ENCODE measurements at places on chromosomes 13 and 19.

- DNase-seq = no peak
Observed at GRCh38 chr13:99640260-99640659, 139.0 kb downstream of the TM9SF2 start.

- DNase-seq = no peak
Observed at GRCh38 chr19:43688059-43688701, 18.2 kb upstream of the PLAUR start.

DNA sequence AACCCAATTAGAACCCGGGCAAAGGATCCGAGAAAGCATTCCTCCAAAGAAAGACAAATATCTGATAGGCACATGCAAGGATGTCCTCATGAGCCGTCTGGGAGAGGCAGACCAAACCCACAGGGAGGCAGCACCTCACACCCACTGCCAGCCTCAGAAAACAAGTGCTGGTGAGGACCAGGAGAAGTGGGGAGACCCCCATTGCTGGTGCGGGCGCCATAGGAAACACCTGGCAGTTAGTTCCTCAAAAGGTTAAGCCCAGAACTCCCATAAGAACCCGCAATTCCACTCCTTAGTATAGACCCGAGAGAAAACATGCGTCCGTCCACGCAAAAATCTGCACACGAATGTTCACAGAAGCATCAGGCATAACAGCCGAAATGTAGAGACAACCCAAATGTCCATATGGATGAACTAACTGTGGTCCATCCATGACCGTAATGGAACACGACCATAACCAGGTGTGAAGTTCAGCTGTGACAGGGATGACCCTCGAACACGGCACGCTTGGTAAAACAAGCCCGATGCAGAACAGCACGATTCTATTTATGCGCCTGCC is 7.9 kb downstream of the ZNF787 start:
- DNase-seq = no peak

GRCh38 chr13:68644611-68645010 is 1414.5 kb upstream of the PCDH9 start:
- no peak for DNase-seq

- DNase-seq = no peak
Observed at GRCh38 chr13:75129331-75129730, 352.6 kb downstream of the TBC1D4 start.

- no peak for DNase-seq
Observed at GRCh38 chr13:97369261-97369893, 64.6 kb upstream of the RAP2A start.

DNA sequence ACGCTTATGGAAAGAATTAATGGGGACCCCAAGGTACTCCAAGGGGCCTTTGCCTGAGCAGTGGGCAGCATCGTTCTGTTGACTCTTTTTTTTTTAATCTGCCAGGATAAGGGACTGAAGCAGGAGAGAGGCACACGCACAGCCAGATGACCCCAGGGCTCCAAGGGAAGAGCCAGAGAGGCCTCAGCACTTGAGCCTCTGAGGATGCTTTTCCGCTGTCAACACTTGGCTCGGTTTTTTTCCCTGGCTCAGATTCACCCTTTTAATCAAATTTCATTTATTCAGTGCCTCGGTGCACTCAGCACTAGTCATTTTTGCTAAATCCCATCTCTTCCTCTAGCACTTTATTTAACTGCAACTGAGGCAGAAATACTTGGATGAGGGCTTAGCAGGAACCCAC is 226.3 kb downstream of the FGF9 start:
- DNase-seq = no peak

- no peak for DNase-seq
Observed at GRCh38 chr19:7923295-7924191, 2.4 kb downstream of the CTXN1 start.

DNA sequence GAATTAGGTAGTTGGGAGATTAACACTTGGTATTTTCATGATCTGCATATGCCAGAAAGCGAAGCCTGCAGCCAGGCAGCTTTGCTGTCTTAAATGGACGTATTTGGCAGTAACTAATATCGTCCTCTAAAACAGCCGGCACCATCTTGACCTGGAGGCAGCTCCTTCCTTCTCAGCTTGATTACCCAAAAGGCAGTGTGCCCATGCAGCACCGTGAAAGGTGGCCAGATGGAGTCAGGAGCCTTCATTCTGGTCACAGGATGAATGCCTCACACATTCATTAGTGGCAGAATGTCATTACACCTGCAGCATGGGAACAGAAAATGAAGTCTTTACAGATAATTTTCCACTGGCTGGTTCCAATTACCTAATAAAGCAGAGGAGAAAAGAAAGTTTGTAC is 59.0 kb upstream of the FLT1 start:
- no peak for DNase-seq

DNA sequence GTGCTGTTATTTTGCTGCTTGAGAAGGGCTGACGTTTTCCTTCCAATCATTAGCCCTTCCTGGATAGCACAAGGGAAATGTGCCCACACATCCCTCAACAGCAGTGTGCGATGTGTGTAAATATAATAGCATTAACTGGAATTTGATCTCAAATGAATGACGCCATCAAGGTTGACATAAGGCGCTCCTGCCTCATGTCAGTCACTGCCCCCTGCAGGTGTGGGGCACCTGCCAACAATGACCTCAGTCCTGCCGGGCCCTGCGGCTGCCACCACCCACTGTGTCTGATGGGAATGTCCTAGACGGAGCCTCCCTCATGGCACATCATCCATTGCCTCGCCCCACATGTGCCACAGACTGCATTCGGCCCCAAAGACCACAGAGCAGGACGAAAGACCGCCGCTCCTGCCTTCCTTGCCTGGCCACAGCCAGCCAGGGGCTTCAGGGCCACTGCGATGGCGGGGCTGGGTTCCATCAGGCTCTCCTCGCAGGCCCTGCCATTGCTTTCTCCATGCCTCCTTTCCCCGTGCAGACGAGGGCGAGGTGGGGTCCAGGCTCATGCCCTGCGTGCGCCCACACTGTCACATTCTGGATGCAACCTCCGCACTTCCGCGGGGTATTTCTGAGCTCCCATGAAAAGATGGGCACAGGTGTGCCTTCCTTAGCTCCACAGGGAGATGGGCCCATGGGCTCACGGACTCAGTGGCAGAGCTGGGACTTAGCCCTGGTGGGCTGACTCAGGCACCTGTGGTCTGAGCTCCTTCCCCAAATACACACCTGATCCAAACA is 146.7 kb downstream of the SOX1 start:
- DNase-seq = no peak

DNA sequence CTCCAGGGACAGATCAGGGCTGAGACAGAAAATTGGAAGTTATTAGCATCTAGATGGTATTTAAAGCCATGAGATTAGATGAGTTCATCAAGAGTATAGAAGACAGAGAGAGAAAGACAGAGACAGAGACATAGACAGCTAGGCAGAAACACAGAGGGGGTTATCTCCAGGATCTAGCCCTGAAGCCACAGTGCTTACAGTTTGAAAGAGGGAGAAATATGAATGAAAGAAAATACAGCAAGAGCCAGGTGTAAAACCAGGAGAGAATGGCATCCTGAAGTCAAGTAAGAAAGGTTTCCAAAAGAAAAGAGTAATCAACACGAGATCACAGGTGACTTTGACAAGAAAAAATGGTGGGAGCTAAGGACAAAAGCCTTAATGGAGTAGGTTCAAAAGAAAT is 111.2 kb downstream of the TBC1D4 start:
- DNase-seq = no peak

- no peak for DNase-seq
Observed at GRCh38 chr19:40596608-40597328, 4.4 kb upstream of the LTBP4 start.

- DNase-seq = no peak
Observed at GRCh38 chr13:46575818-46576221, 22.9 kb downstream of the LRCH1 start.

- DNase-seq = no peak
Observed at GRCh38 chr19:57249329-57249728, 8.9 kb downstream of the ZNF805 start.

GRCh38 chr19:18392926-18393325 is 4.5 kb downstream of the LRRC25 start:
- no peak for DNase-seq

GRCh38 chr13:50798923-50799322 is 44.6 kb downstream of the DLEU7 start:
- no peak for DNase-seq

GRCh38 chr13:93260591-93260990 is 34.0 kb downstream of the GPC6 start:
- DNase-seq = no peak

- DNase-seq = no peak
Observed at GRCh38 chr19:43690444-43690843, 20.5 kb upstream of the PLAUR start.

- DNase-seq = no peak
Observed at GRCh38 chr19:39518458-39518857, 3.5 kb downstream of the SELENOV start.

DNA sequence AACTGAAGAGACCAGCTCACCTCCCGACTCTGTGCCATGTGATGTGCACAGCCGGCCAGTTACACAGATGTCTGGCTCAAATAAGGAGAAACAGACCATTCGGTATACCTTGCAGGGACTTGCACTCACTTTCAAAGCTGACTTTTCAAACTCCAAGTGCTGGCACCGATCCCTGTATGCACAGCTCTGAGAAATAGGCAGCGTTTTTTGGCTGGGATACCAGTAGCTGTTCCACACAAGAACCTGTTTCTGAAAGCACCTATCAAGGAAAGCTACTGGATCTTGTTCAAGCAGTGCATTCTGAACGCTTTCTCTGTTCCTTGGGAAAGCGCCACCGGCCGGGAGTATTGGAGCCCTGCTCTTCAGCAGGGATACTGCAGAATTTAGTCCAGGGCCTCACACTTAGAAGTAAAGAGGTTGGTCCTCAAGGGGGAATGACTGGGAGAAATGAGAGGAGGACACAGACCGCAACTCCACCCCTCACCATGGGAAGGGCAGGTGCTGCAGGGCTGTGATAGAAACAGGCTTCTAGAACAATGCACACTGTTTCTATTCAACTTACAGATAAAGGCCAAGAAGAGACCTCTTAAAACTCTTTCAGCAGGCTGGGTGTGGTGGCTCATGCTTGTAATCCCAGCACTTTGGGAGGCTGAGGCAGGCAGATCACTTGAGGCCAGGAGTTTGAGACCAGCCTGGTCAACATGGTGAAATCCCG is 53.6 kb upstream of the PABPC3 start:
- DNase-seq = no peak

- no peak for DNase-seq
Observed at GRCh38 chr13:33775339-33776108, 42.4 kb upstream of the RFC3 start.

GRCh38 chr19:38402623-38402966 is 298 bp upstream of the FAM98C start:
- no peak for DNase-seq

GRCh38 chr13:75507027-75508001 is 25.3 kb upstream of the TBC1D4 start:
- no peak for DNase-seq

- no peak for DNase-seq
Observed at GRCh38 chr13:33251131-33251661, 34.4 kb downstream of the STARD13 start.

DNA sequence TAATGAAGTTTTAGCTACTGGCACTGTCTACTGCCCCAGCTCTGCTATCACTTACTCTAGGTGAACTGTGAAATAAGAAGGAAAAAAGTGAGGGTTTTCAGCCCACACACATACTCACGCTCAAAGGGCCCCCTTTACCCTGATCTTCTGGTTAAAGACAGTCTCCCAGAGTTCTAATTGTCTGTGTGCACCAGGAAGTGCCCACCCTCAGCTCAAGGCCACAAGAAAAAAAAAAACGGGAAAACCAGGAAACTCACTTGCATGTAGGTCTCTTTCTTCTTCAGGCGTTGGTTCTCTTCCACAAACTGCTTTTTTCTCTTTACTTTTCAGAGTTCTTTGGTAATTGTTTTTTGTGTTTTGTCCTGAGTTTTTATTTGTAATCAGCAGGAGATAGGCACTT is 22.1 kb downstream of the RAP2A start:
- DNase-seq = no peak

DNA sequence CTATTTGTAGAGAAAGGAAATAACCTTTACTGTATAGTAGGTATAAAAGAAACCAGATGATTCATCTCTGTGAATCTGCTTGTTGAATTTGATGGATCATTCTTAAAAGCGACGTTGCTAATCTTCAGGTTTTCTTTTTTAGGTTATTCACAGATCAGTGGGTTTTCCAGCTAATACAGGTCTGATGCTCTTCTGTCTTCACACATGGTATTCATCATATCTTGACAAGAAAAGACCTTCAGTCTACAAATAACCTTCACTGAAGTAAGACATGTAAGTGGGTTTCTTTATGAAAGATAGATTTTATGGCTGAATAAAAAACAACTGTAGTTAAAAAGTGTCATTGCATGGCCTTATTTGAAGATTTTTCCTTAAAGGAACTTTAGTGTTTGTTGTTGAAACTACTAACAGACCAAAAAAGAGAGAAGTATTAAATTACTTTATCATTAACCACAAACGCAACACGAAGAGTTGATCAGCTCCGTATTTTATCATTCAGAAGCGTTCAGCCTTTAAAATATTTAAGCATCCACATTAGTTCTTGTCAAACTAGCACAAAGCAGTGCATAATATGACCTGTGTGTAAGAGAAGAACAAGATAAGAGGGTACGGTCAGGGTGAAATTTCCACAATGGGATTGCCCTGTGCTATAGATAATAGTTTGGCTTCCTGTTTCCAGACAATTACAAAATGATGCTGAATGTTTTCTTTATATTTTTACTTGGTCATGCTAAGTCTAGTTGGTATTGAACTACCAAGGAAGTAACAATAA is 299.5 kb downstream of the MZT1 start:
- DNase-seq = no peak

DNA sequence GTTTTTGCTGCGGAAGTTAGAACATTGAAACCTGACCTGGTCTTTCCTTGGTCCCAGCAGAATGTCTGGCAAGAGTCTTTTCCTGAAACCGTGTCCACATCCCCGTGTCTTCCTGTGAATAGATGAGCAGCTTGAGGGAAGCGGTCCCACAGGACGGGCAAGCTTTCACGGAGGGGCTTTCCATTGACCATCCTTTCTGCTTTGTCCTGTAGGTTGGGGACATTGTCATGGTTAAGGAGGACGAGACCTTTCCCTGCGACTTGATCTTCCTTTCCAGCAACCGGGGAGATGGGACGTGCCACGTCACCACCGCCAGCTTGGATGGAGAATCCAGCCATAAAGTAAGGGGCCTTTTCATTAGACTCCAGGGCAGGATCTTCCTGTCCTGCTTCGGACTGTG is 126.0 kb downstream of the ATP11A start:
- DNase-seq = no peak

GRCh38 chr19:35445826-35446593 is 2.0 kb upstream of the FFAR2 start:
- no peak for DNase-seq

- DNase-seq = peak; percentile 49
Observed at GRCh38 chr19:6481541-6482342, at the start of gene DENND1C. DENND1C (minus strand) TSS chr19:6481787; CDS start chr19:6481695, 92 bp downstream.

DNA sequence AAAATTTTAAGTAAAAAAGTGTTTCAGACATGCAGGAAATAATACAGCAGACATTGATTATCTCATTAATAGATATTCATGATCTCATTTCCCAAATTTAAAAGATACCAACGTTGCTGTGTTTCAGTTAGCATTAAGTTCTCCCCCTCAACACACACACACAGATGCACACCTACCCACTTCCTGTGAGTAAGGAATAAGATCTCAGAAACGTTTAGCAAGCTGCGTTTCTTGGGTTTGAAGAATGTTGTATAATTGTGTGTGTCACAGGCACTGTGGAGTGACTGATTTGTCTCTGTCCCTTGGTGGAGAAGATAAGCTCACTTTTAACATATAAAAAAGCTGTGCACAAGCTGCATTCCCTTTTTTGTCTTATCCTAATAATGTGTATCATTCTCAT is 196.8 kb downstream of the PDS5B start:
- no peak for DNase-seq

GRCh38 chr19:41330481-41330880 is 20.5 kb downstream of the CCDC97 start:
- no peak for DNase-seq

Measured in activated CD4-positive, alpha-beta T cell treated with anti-CD3 and anti-CD28 coated beads for 24 hours (primary cell).